Activated T-helper 1 cell treated with anti-CD3 and anti-CD28 coated beads, Interleukin-12 subunit alpha, Interleukin-12 subunit beta, Interleukin-2, Interleukin-4 antibody, amounts not matched to agents 30 ng/mL and 10 ng/mL and 1 ng/mL, durations not matched to agents 14 hours and 24 hours and 36 hours (primary cell): ENCODE measurements at places on chromosomes 2 and 18.

- no peak for DNase-seq
Measured at GRCh38 chr18:37729716-37730115, 164.1 kb upstream of the CELF4 start.

GRCh38 chr2:234133004-234133403 lies 82.5 kb downstream of the SPP2 start:
- DNase-seq = no peak

DNA sequence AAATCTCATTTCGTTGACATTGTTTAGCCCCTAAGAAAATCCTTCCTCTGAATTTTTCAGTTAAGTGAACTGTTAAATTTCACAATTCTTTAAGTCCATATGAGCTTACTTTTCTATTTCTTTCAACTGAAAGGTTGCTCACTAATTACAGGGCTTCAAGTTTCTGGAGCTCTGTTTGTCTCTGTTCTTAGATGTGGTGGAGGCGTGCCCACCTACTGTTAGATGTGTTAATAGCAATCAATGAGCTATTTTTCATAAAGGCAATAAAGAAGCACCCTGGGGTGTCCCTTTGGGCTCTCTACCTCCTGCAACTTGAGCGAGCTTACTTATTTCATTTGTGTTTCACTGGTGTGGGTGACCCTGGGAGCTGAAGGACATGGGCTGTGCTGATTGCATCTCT lies 25.0 kb downstream of the CREG2 start:
- no peak for DNase-seq

DNA sequence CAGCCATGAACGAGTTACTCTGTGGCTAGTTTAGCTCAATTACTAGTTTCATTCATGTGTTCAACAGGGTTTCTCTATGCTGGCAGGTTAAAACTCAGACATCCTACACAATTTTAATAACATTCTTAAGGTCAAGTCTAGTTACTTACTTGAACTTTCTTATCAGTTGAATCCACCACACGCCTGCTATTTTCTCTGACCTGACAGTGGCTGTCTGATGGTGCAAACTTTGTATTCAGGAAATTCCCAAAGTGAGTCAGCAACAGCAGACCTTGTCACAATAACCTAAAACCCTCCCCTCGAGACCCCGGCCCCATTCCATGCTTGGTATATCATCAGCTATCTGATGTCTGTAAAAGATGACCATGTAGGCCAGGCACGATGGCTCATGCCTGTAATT lies 20.8 kb upstream of the CIDEA start:
- DNase-seq = no peak

- no peak for DNase-seq
Measured at GRCh38 chr2:161976295-161976694, 97.7 kb downstream of the DPP4 start.

- DNase-seq = no peak
Measured at GRCh38 chr2:19851116-19851695, 50.6 kb downstream of the TTC32 start.

- no peak for DNase-seq
Measured at GRCh38 chr2:184534986-184535385, 63.3 kb upstream of the ZNF804A start.
